ENCODE measurements at places on chromosomes 3 and 15.

DNA sequence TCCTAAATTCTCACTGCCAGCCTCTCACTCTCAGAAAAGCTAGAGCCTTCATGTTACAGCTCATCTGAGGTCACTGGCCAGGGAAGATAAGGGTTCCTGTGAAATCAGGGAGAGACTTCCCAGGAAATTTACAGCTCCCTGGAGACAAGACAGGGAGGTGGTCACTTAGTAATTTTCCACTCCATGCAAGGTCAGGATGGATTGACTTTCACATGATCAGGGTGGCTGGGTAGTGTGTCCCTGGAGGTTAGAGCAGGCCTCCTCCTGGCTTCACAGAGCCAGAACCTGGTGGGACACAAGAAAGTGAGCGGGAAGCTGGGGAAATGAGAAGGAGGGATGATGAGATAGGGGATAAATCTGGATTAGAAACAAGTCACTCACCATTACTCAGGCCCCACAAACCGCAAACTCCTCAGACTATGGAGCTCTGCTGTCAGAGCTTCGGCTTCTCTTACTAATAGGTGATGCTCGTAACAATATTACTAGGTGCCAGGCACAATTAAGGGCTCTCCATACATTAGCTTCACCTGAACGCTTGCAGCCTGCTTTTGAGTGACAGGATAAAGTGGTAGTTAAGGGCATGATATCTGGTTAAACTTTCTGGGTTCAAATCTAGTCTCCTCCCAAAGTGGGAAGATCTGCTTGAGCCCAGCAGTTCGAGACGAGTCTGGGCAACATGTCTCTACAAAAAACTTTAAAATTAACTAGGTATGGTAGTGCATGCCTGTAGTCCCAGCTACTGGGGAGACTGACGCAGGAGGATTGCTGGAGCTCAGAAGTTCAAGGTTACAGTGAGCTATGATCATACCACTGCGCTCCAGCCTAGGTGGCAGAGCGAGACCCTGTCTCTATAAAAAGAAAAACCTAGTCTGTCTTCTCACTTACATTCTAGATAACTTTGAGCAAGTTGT lies 24.9 kb downstream of the DUOX2 start:
- no peak for DNase-seq

- DNase-seq = peak; percentile 16
These were observed 1.4 kb upstream of the IL17RC start for GRCh38 chr3:9915254-9916141.

DNA sequence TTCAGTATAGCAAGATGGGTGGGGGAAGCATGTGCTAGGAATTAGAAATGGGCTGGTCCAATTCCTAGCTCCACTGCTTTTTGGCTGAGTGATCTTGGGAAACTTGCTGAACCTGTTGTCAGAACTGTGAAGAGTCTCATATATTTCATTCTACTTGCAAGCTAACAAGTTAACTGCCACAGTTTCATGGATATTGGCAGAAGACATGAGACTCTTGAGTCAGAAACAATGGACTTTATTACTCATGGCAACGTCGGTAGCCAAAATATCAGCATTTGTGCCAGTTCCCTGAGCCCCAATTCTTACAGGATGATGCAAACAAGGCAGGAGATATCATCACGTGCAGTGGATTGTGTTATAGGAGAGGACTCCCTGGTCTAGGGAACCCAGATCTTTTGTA lies 26.6 kb upstream of the PLAAT1 start:
- no peak for DNase-seq

GRCh38 chr3:41247055-41248004 lies 48.0 kb downstream of the CTNNB1 start:
- DNase-seq = no peak

DNA sequence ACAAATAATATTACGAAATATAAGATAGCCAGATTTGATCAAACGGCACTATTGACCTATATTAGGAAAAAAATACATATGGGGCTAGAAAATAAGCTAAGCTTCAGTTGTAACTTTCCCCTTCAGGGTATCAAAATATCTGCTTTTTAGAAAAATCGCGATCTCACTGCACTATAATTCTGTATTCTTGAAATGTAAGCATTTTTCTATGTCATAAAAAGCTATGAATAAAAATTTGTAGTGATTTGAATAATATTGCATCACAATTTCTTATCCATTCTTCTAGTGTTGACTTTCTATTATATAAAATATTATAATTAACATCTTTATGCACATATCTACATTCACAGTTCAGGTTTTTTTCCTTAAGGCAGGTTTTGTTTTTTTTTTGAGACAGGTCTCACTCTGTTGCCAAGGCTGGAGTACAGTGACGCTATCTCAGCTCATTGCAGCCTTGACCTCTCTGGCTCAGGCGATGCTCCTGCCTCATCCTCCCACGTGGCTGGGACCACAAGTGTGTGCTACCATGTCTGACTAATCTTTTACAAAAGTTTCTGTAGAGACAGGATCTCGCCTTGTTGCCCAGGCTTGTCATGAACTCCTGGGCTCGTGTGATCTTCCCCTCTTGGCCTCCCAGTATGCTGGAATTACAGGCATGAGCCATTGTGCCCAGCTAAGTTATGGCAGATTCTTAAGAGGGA lies 21.6 kb downstream of the EMC4 start:
- no peak for DNase-seq

DNA sequence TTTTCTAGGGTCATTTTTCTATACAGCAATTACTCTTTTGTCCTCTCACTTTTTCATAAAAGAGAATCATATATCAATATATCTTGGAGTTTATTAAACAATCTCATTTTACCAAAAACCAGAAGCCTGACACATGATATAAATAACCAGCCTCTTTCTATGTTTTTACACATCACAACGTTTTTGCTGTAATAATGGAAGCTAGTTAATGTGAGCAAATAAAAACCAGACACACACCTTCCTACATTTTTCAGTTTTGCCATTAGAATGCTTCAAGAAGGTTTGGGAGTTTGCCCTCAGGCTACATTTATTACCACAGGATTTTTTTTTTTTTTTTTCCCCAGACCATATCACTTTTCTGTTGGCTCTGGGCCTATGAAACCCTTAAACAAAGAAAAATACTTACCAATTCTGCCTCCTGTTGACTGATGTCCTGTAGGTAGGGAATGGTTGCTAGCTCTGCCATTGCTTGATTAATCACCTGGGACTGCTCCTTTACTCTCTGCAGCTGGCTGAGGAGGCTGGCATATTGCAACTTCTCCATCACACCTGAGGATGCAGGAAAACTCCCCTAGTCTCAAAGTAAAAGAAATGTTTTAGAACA lies 165.5 kb downstream of the ECT2 start:
- peak; percentile 95 for DNase-seq

- peak; percentile 37 for DNase-seq
These were observed 81.3 kb upstream of the ZBED2 start for GRCh38 chr3:111676211-111677006.

DNA sequence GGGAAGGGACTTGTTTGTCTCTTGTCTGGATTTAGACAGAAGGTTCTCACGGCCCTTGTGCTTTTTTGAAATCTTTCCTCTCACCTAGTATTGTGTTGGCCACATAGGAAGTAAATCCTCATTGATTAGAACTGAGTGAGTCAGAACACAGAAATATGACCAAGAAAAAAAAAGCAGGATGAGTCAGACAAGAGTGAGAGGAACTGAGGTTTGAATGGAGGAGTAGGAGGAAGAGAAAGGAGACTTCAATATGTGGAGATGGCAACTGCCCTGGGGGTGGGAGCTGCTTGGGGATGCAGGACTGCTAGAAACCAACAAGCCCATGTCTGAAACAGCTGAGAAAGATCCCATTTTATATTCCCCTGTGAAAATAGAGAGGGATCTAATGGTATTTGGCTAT lies 194.1 kb upstream of the ZBTB20 start:
- DNase-seq = no peak

DNA sequence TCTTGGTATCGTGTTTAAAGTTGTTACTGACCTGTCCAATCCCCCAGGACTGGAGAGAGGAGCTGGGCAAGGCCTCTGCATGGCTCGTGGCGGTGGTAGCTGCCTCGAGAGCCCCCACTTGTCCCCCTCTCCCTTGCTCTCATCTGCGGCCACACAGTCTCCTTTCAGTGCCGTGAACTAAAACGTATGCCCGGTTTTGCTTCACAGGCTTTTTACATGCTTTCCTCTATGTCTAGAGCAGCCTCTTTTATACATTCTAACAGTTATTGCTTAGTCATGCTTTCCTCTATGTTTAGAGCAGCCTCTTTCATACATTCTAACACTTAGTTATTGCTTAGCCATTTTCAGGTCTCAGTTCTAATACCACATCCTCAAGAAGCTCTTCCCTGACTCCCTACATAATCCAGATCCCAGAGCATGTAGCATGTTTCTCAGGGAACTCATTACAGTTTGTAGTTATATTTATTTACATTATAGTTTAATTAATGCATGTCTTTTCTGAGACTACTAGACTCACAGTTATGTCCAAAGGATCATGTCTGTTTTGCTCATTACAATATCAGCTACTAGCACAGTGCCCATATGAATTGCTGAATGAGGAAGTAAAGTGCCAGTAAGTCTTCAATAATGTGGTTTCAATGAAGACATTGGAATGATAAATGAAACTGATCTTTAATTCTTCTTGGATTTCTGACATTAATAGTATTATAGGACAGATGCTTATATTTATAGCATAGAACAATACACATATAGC lies 66.5 kb upstream of the TBL1XR1 start:
- DNase-seq = no peak

GRCh38 chr3:116515973-116516372 lies 70.7 kb upstream of the LSAMP start:
- no peak for DNase-seq

- no peak for DNase-seq
These were observed 245.5 kb downstream of the TBL1XR1 start for GRCh38 chr3:176951586-176952292.

- no peak for DNase-seq
These were observed 50.8 kb downstream of the PLOD2 start for GRCh38 chr3:146110161-146110560.

DNA sequence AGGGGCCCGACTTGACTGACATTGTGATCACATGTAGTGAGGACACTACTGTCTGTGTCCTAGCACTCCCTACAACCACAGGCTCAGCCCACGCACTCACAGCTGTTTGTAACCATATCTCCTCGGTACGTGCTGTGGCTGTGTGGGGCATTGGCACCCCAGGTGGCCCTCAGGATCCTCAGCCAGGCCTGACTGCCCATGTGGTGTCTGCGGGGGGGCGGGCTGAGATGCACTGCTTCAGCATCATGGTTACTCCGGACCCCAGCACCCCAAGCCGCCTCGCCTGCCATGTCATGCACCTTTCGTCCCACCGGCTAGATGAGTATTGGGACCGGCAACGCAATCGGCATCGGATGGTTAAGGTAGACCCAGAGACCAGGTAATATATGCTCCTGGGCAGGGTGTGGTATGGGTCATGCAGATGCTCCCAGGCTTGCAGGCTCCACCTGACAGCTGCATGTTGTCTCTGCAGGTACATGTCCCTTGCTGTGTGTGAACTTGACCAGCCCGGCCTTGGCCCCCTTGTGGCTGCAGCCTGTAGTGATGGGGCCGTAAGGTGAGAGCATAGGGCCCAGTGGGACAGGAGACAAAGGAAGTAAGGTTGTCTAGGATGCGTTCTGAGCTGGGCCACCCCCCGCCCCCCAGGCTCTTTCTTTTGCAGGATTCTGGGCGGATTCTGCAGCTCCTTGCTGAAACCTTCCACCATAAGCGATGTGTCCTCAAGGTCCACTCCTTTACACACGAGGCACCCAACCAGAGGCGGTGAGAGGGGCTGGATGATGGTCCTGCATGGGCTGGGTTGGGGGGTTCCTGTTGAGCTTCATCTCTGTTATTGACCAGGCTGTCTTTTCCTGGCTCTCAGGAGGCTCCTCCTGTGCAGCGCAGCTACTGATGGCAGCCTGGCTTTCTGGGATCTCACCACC lies 4.4 kb downstream of the DALRD3 start:
- DNase-seq = peak; percentile 8

- DNase-seq = no peak
These were observed 1.0 kb upstream of the RYR3 start for GRCh38 chr15:33309602-33310276.

DNA sequence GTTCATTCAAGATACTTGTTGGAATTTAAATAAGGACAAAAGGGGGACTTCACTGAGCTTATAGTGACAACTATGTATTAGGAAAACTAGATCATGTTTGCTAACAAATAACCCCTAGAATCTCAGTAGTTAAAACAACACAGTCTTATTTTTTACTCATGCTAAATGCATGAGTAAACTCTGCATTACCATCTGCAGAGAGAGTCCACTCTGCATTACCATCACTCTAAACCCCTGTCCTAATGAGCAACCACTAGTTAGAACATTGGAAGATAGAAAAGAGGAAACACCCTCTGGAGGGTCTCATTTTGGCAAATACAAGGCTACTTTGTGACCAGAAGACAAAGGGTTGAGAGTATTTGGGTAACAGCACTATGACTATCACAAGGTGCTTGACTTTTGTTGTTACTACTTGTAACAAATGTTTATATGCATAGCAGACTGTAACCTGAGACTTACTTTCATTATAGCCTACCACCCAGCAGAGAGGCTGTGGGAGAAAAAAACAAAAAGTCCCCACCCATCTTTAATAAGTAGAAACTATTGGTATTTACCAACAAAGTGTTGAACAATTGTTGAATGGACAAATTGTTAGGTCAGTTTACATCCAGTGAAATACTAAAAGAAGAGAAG lies 99.1 kb downstream of the OXSM start:
- peak; percentile 9 for DNase-seq

DNA sequence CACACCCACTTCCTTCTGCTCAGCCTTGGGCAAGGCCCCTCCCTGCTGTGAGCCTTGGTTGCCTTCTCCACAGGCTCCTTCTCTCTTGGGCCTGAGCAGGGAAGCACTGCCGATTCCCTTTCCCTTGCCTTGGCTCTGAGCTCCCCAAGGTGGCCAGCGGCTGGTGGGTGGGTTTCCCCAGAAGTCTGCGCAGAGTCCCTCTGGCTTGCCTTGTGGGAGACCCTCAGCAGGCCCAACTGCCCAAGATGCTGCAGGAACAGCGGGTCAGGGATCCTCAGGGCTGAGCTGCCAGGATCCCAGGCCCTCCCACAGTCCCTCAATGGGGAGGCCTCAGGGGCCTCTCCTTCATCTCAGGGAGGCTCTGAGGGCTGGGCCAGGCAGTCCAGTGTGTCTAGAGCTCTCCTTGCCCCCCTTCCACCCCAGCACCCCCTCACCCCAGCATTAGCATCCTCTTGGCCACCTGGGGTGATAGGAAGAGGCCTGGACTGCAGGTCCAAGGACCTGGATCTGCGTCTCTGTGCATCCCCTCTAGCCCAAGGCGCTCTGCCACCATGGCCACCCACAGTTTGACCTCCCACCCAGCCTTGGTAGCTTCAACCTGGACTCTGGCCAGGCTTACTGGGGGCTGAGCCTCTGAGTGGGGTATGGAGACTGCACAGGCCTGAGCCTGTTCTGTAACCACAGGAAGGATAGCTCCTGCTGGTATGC lies 68.6 kb downstream of the EXOG start:
- no peak for DNase-seq

GRCh38 chr3:189288348-189289235 lies 116.8 kb downstream of the TPRG1 start:
- no peak for DNase-seq
